Stimulated activated CD4-positive, alpha-beta T cell treated with anti-CD3 and anti-CD28 coated beads, Interleukin-12 subunit alpha, Interleukin-12 subunit beta, amount 100 ng/mL, for 4 hours (primary cell): ENCODE measurements at places on chromosomes 5 and 9.

DNA sequence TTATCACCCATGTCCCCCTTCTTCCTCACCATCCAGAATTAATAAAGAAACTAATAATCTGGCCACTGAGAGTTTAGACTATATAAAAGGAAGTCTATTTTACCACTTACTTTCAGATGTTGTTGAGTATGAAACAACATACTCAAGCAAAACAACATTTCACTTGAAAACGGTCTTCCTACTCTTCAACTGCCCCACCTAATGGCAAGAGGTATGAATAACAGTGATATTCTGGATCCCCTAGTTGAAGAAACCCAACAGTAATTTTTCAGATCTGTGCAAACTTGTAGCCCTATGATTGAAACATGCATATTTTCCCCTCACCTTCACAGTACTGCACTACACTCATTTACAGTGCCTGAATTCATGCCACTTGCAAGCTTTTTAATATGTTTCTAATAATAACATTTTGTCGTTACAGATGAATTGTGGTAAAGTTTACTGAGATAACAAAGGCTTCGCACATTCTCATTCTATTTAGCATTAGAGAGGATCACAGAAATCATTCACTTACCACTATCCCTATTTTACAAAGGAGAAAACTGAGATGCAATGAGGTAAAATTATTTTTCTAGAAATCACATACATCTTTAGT lies 267.9 kb upstream of the PDE4D start:
- DNase-seq, result no peak

DNA sequence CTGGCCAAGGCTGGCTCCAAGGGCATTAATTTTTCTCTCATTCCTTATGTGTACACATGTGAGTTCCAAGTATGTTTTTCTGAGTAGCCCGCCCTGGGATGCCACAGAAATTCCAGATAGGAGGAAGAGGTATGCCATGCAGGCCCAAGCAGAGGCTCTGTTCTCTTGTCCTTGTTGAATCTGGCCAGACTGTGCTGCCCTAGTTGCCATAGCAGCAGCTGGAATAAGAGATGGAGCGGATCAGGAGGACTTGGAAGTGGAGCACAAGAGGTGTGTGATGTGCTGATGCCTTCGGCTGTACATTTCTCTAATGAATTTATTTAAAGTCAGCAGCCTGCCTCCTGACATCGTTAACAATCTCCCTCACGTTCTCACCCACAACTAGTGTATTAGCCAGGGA lies 235.6 kb upstream of the RPS23 start:
- no peak for DNase-seq

GRCh38 chr9:127546125-127546832 lies 65.8 kb upstream of the STXBP1 start:
- no peak for DNase-seq

GRCh38 chr9:89770531-89771174 lies 165.8 kb downstream of the GADD45G start:
- DNase-seq, result no peak

- DNase-seq, result no peak
Observed at GRCh38 chr9:7636838-7637467, 162.6 kb downstream of the DMAC1 start.

DNA sequence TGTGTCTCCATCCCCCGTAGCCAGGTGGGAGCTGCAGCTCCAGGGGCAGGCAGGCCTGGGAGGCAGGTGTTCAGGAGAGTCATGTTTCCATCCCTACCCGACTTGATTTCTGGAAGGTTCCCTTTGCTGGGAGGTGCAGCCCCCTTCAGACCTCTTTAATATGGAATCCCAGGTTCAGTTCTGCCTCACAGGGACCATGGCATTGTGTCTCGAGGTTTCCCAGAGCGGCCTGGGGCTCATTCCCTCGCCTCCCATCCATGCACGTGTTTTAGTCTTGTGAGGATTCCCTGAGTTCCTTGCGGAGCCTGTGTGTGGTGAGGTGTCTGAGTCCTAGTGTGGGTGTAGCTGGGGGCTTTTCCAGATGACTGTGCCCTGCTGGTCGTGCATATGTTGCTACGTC lies 16.5 kb upstream of the AHRR start:
- no peak for DNase-seq

DNA sequence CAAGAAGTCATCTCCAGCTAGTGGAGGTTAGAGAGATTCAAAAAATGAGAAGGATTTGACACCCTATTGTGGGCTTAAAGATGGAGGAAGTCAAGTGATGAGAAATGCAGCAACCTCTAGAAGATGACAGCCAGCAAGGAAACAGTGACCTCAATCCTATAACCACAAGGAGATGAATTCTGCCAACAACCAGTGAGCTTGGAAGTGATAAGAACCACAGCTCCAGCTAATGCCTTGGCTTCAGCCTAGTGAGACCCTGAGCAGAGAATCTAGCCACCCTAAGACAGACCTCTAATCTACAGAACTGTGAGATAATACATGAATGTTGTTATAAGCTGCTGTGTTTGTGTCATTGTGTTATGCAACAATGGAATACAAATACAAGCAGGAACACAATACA lies 262.4 kb downstream of the GRIA1 start:
- DNase-seq, result no peak

DNA sequence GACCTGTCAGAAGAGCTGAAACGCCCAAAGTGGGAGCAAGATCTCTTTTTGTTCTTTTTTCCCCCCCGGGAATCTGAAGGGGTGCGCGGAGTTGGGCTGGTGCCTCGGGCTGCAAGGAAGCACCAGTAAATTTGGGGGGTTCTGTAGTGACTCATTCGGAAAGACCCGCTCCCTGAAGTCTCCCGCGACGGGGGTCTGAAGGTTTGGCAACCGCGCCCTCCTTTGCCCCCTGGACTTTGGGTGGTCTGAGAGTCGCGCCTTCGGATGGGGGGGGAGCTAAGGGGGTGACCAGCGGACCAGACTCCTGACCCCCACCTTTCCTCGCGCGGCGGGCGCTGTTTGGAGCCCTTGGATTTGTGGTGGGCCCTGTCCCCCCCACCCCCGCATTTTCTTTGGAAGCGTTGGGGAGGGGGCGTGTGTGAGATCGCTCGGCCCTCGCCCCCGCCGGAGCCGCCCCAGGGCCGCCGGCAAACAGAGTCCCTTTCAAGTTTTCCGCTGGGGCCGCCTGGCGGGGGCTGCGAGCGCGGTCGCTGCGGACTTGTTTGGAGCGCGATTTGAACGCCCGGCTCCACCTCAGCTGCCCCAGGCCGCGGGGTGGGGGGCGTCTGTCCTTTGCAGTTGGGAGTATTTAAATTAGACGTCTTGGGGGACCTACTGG lies 2.0 kb downstream of the CXXC5 start:
- DNase-seq, result no peak

- no peak for DNase-seq
Observed at GRCh38 chr9:124457887-124458431, 7.7 kb downstream of the ADGRD2 start.
